Activated CD8-positive, alpha-beta memory T cell treated with anti-CD3 and anti-CD28 coated beads, Interleukin-2, amount 50 U/mL, for 4 hours (primary cell): ENCODE measurements at places on chromosomes 2 and 18.

GRCh38 chr18:3451183-3451988 lies 1.4 kb downstream of the TGIF1 start:
- peak; percentile 92 for DNase-seq

DNA sequence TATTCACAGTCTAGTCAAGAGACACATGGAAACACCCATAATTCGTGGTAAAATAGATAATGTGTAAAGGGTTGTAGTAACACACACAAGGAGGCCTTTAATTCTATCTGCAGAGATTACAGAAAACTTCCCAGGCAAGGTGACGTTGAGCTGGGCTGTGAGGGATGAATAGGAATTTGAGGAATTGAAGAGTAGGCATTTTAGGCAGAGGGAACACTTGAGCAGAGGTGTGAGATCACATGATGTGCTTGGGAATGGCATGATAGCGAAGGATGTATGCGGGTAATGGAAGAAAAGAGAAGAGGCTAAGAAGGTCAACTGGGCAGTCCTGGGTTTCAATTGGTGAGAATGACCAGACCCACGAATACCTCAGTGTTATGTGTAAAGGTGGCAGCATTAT lies 20.2 kb downstream of the DRC1 start:
- DNase-seq, result no peak

- DNase-seq, result no peak
These were observed 87.6 kb downstream of the EIPR1 start for GRCh38 chr2:3289971-3290370.

DNA sequence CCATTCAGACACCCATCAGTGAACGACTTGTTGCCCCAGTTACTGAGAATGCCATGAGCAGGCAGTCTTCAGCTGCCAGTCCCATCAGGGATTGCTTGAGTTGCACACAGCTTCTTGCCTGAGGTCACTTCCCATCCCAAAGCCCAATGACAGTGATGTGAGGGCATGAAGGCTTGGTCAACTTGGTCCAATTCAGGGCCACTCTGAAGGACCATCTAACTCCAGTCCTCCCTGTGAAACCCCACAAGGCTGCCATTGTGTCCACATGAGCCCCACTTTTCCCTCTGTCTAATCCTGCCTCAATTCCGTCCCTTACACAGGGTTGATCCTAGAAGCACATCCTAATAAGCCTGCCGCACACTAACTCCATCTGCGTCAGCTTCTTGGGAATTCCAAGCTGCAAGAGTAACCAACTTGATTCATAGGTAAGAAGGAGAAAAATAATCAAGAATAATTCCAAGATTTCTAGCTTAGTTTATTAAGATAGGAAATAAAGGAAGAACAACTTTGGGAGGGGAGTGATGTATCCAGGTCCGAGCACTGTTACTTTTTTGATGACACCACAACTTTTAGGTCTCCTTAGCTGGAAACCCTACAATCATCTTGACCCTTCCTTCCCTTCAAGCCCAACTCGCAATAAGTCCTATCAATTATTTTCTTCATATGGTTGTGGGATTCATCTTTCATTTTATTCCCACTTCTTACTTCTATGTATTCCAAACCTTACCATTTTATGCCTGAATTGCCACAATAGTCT lies 110.9 kb downstream of the LRRC30 start:
- DNase-seq, result no peak

DNA sequence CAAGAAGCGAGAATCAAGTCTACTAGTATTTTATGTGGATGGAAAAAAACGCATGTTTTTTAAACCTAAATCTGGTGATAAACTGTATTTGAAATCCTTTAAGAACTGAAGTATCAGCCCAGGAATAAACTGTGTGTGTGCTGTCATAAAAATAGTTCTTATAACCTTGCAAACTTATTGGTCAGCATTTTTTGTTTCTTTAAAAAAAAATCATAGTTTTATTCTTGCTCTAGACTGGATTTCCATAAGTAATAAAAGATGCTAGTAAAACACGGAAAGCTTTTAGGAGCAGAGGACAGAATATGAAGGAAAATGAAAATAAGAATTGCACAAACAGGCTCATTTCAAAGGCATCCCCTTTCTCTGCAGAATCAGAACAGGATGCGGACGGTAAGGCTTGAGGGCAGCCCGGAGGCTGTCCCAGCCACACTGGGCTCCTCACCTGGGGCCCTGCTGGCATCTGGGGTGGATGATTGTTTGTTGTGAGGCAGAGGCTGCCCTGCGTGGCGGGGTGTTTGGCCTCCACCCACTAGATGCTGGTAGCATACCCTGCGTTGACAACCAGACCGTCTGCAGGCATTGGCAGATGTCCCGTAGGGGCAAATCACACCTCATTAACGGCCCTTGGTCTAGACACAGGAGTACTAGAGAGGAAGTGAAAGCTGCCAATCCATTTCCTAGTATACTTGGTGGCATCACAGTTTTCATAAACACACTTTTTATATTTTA lies 52.5 kb downstream of the MBP start:
- no peak for DNase-seq

- DNase-seq, result no peak
These were observed 162.1 kb downstream of the KCNH7 start for GRCh38 chr2:162676515-162676914.

- DNase-seq, result no peak
These were observed 3.9 kb downstream of the KCNK3 start for GRCh38 chr2:26696351-26696816.

GRCh38 chr18:77106331-77106730 lies 26.3 kb downstream of the MBP start:
- DNase-seq, result peak; percentile 78

DNA sequence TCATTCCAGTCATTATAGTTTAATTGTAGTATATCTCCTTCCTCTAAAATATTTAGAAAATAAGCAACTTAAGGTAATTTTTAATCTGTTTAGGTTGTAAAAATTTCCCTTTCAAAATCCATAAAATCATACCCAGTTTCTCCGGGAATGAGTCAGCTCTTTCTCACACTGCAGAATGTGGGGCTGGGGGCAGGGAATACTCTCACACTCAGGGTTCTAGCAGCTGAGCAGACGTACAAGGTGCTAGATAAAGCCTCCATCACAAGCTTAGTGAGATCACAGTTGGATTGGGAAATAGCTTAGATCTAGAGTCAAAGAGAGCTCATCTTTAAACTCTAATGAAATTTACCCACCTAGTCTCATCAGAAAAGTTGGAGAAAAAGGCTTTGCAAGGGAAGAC lies 79.9 kb upstream of the FAM237A start:
- DNase-seq, result no peak

DNA sequence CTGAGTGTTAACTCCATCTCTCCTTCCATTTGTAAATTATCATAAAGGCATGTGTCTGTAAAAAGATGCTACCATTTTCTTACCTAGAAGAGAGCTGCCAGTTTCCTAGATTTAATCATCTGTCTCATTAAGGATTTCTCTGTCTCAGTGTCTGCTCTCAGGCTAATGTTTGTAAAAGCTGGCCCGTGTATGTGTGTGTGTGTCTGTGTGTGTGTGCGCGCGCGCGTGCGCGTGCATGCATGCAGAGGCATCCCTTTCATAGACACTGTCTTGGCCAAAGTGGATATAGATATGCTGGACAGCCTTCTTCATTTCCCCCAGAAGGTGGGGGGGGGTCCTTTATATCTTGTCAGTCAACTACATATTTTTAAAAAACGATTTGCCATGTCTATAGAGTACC lies 18.9 kb downstream of the MGAT5 start:
- DNase-seq, result no peak

- no peak for DNase-seq
These were observed 306.5 kb upstream of the TNP1 start for GRCh38 chr2:217166241-217166850.

- DNase-seq, result no peak
These were observed 169.4 kb downstream of the PLCL1 start for GRCh38 chr2:197973772-197974171.

GRCh38 chr2:233745073-233745755 lies 14.9 kb upstream of the UGT1A1 start:
- no peak for DNase-seq

GRCh38 chr2:238523158-238524110 lies 96.7 kb downstream of the ASB1 start:
- no peak for DNase-seq

GRCh38 chr2:109126501-109126860 lies 2.5 kb upstream of the SH3RF3 start:
- no peak for DNase-seq

- DNase-seq, result no peak
These were observed 17.9 kb upstream of the PTPN4 start for GRCh38 chr2:119741868-119742267.

DNA sequence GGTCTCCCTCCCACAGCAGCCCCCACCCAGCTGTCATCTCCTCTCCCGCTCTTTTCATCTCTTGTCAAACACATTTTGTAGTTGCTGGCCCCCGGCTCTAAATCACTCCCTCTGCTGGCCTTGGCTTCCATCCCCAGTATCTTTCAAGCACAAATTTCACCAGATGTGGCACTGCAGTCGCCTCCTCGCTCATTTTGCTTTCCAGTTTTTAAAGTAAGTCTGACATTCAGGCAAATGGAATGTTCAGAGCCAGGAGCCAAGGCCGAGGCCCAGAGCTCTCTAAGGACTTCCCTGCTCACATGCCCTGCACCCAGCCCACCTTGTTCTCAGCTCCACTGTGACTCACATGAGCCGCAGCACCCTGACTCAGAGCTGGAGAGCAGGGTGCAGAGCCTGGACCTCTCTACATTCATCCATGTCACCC lies 158.4 kb downstream of the GALNT14 start:
- no peak for DNase-seq

DNA sequence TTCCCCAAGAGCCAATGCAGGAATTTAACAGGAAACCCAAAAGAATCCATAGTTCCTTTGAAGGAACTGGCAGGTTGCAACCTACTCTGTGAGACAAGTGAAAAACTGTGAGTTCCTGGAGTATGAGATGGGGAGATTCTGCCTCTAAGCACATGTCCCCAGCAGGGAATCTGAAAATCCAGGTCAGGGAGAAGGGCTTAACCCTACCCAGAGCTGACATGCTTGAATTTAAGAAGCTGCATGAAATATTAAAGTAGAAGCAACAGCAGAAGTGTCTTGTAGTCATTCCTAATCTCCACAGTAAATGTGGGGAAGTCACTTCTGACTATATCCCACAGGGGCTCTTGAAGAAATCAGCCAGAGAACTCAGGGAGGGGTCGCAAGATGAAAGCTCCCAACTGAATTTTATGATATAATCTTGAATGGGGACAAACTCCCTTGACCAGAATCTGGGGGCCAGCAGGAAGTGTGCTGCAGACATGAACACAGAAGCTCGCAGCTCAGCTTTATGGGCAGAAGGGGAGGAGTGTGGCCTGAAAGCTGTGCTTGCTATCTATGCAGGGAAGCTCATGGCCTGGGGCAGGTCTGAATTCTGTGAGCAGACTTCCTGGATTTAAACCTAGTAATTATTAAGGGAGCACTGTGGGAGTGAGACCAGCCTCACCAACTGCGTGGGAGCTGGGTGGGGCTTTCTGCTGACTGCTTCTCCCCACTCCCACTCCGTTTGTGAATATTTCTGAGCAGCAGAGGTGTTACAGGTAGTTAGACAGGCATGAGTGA lies 184.1 kb upstream of the KYNU start:
- no peak for DNase-seq

GRCh38 chr2:196286821-196287220 lies 115.4 kb upstream of the STK17B start:
- DNase-seq, result no peak

DNA sequence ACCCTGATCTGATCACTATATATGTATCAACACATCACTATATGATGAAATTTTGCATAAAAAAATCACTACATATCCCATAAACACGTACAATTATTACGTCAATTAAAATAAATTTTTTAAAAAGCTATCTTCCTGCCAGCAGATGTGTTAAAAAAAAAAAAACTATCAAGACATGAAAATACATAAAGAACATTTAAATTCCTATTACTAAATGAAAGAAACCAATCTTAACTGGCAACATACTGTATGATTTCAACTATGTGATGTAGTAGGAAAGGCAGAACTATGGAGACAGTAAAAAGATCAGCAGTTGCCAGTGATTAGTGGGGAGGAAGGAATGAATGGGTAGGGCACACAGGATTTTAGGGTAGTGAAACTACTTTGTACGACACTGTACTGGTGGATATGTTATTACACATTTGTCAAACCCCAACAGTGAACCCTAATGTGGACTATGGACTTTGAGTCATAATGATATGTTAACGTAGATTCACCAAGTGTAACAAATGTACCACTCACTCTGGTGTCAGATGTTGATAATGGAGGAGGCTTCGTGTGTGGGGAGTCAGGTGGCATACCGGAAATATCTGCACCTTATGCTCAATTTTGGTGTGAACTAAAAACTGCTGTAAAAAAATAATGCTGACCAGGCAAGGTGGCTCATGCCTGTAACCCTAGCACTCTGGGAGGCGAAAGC lies 27.4 kb downstream of the USP34 start:
- DNase-seq, result no peak

DNA sequence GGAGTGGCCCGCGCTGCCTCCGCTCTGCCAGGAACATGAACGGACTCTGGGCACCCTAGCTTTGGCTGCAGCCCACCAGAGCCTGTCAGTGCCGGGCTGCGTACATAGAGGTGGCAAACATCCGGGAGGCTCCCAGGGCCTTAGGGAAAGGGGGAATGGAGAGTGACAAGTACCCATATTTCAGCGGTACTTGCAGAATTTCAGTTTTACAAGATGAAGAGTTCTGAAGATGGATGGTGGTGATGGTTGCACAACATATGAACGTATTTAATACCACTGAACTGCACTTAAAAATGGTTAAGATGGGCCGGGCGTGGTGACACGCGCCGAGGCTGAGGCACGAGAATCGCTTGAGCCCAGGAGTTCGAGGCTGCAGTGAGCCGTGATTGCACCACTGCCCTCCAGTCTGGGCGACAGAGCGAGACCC lies 873 bp downstream of the MTHFD2 start:
- DNase-seq, result no peak

- no peak for DNase-seq
These were observed 136.7 kb downstream of the LAMA3 start for GRCh38 chr18:23825978-23826405.

GRCh38 chr2:59744436-59744835 lies 809.0 kb downstream of the BCL11A start:
- DNase-seq, result no peak

DNA sequence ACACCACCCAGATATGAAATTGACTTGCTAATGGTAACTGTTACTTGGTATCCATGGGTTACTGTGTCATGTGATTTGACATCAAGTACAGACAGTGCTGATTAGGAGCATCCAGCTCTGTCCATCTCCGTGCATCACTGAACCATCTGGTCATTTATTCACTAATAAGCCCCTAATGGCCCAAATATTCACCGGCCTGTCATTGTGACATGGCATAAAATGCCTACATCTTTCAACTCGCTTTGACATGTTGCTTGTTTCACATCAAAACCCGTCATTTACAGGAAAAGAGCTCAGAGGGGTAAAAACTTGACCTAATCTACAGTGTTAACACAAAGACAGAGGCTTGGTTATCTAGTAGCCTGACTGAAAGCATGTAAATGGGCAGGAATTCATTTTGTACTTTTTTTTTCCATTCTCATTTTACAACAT lies 308.9 kb upstream of the ATP5MC3 start:
- no peak for DNase-seq
